ENCODE measurements at places on chromosomes 5 and 9.
A peak's percentile ranks its signal among the peaks of the same experiment; 100 is the strongest.

DNA sequence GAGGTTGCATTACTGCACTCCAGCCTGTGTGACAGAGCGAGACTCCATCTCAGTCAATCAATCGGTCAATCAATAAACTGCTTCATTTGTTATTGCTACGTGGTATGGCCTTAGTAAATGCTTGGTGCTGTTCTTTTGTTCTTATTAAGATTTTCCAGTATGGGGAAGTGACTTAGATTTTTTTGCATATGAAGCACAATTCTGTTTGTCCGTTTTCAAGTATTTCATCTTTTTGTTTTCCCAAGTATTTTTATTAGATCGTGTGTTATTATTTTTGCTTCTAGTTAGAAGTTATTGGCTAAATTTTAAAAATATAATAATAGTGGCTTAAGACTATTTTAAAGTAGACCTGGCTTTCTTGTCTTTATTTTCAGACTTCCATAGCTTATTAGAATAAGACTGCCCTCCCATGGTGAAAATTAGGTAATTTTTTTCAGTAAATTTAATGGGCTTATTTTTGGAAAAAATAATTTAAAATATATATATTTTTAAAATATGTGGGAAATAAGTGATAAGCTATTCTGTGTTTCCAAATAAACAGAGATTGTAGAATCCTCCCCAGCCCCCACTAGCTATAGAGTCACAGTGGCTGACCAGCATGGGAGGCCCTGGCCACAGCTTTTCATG is 14.7 kb upstream of the OMD start:
- DNase-seq, result peak; percentile 3

DNA sequence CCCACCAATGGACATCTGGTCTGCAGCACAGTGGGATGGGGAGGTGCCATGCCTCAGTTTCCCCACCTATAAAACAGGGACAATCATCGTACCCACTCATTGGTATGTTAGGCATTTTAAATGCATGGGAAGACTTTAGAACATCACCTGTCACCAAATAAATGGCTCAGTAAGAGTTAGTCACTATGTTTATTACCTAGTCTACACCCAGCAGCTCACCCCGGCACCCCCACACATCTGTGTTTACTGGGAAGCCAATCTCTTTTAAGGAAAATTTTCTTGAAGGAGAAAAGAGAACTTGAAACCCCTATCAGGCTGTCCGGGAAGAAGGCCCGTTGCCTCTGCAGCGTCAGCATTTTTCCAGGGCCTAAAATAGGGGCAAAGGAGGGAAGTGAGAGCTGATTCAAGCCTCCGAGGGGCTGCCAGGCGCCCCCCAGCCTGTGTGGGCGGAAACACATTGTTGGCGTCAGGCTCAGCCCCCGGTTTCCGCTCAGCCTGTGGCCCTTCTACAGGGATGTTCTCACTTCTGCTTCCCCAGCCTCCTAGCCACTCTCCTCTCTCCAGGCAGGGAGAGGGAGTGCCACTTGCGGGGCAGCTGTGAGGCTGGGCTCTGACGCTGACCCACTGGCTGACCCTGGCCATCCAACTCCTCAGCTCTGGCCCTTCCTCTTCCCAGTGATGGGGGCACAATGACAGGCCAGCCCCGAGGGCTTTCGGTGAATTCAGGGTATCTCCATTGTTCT is 4.6 kb downstream of the CSF1R start:
- no peak for DNase-seq

GRCh38 chr9:138013836-138014562 is 136.4 kb downstream of the CACNA1B start:
- DNase-seq, result no peak

DNA sequence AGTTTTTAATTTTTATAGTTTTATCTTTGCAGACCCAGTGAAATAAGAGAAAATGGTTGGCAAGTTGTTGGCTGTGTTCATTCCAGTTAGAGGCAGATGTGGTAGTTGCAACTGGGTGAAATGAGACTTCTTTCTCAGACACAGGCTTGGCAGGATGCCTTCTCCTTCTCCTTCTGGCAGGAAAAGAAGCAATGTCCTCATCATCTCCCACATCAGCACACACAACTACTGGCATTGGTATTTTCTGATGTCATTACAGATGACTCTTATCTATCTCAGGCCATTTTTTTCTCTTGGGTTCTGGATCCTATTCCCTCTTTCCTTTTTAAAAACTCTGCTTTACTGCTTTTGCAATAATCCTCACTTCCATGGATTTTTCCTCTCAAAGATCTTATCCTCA is 103.3 kb upstream of the EDIL3 start:
- DNase-seq, result no peak

- no peak for DNase-seq
These were observed 37.3 kb downstream of the STK10 start for GRCh38 chr5:172150514-172151425.
